ENCODE measurements at places on chromosomes 1 and 21. TPM values are rescaled to one million over a fixed set of nuclear protein-coding genes. Genes with fewer than 3 reads are reported as not detected.
A peak's percentile ranks its signal among the peaks of the same experiment; 100 is the strongest.

KCNJ6 gene
- not detected for total RNA-seq

TBX19 gene
- total RNA-seq, result 3.9 TPM

ARHGAP29 gene
- total RNA-seq, result 27.3 TPM

GJA5 gene
- 11.5 TPM for total RNA-seq

ACTN2 gene
- 1.5 TPM for total RNA-seq

DNA sequence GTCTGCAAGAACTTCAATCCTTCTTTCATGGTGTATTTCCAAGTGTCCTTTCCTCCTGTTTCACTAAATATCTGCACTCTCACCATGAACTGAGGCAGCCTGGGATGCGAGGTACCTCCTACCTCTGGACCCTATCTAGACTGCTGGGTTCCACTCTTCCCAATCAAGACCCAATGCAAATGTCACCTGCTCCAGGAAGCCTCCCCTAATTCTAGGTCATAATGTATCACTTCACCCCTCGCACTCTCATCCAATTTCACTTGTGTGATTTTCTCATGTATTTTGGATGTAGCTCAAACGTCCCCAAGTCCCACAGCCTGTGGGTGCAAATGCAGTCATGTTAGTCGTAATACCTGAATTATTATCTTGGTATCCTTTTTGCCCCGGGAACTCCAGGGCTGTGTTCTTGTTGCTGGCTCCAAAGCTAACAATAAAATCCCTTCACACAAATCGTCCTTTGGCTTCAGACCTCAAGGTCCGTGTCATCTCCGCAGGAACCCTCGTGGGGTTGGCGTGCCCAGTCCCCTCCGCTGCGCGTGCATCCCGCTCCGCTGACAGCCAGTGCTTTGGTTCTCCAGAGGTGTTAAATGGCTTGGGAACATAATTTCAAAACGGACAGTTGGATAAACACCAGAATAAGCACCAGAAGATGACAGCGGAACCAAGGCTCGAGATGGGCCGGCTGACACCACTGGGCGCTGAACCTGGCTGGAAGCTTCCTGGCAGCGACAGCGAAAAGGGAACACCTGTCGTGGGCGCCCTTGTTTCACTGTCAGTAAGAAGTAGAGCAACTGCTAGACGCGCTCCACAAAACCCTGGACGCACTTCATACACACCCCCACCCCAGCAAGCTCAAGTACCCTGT lies 1.0 kb upstream of the BACH1 start:
- no peak for DNase-seq

- DNase-seq, result no peak
These were observed 34.3 kb upstream of the CREG1 start for GRCh38 chr1:167587872-167588271.

GRCh38 chr21:41761211-41761933 lies 5.5 kb downstream of the RIPK4 start:
- DNase-seq, result no peak

DNA sequence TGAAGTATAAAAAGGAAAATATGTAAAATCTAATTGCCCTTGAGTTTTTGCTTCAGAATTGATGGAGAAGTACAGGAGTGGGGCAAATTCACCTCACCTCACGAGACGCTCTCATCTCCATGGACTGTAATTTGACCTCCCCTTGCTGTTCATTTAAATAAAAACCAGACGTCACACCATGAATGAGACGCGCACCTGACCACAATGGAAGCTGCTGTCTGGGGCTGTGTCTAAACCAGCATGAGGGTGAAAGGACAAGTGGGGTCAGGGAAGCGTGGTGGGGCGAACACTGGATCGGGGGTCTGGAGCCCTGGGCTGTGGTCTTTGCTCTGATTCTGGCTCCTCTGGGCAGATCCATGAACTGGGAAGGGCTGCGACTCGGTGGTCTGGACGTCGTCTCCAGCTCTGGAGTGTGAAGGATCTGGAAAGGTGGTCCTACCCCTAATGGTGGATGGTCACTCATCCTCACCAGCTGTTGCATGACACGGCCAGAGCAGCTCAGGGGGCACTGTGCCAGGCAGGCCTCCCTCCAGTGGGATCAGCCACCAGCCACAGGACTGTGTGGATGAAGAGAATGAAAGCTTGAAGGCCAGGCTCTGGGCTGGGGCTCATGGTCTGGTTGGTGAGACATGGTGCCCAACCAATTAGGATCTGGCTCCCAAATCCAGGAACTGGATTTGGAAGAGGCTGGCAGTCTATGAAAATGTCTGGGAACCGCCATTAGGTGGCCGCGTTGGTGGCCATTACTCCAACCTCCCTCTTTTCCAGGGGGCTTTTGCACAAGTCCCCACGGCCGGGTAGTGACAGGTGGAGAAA lies 728.6 kb downstream of the PTPRU start:
- DNase-seq, result no peak

GRCh38 chr1:182235952-182236650 lies 155.5 kb downstream of the GLUL start:
- DNase-seq, result no peak

DNA sequence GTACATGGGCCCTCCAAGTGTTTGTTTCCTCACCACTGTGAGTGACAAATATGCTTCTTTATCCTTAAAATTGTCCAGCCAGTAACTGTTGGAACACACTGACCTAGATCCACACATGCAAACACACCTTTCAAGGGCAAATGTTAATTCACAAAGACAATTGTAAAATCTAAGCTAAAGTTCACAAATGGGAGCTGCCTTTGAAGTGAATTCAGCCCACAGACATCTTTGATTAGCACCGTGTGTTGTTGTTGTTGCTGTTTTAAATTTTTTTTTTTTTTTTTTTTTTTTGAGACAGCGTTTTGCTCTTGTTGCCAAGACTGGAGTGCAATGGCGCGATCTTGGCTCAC lies 52.3 kb upstream of the SLC16A1 start:
- no peak for DNase-seq

DNA sequence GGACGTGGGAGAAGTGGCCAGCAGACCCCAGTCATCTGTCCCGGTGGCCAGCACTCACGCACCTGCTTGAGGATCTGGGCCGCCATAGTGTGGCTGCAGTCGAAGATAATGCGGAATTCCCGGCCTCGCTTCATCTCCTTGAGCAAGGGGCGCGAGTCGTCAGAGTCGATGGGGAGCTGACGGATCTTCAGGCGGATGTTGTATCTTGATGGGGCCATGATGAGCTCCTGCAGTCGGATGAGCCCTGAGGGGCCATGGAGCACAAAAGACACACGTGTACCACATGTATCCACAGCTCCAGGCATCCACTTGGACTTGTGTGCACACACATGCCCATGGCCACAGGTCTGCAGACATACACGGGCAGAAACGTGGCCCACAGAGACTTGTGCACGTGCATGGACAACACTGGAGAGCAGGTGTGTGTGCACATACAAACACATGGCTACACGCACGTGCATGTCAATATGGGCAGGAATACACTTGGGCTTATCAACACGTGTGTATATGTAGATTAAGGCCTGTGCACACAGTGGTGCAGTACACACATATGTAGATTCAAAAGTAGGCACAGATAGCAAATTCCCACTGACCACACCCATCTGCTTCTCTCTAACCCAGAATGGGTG lies 162.1 kb downstream of the GRIK3 start:
- DNase-seq, result peak; percentile 34

DNA sequence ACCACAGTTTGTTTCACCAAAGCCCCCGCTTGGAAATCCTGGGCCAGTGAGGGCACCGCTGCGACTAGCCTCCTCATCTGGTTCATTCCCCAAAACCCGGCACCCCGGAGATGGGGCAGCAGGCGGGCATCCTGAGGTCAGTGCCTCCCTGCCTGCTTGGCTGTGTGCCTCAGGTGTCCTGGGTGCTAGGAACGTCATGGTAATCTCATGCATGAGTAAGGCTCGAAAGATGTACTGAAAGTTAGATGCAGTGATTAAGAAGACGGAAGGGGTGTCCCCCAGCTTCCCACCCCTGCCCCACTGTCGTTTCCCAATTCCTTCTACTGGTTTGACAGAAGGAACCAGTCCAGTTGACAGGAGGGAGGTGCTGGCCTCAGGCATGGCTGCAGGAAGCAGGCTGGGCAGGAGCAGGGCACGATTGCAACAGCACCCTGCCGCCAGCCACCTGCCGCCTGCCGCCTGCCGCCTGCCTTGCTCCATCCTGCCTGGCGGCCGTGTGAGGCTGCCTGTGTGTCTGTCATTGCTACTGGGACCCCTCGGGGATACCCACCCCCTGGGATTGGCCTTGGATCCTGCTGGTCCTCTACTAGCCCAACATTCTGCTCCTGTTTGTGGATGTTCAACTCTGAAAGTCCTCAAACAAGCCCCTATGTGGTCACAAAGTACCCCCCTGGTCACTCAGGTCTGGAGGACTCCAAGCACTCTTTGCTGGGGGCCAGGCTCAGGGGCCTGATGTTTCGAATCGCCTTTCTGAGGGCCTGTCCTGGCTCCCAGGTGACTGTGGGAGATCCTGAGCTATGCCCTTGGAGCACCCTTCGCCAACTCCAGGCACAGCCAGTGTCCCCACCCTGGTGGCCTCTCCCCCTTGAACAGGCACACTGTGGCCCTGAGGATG lies 73.0 kb upstream of the IFFO2 start:
- peak; percentile 93 for DNase-seq

DNA sequence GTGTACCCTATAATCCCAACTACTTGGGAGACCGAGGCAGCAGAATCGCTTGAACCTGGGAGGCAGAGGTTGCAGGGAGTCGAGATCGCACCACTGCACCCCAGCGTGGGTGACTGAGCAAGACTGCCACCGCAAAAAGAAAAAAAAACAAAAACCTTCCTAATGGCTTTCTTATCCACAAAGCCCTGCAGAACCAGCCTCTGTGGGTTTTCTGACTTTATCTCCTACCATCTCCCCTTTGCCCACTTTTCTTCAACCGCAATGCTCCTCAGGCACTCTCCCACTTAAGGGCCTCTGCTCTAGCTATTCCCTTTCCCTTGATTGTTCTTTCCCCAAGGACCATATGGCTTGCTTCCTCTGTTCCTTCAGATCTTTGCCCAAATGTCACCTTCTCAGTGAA lies 67.9 kb upstream of the PUM1 start:
- no peak for DNase-seq

DNA sequence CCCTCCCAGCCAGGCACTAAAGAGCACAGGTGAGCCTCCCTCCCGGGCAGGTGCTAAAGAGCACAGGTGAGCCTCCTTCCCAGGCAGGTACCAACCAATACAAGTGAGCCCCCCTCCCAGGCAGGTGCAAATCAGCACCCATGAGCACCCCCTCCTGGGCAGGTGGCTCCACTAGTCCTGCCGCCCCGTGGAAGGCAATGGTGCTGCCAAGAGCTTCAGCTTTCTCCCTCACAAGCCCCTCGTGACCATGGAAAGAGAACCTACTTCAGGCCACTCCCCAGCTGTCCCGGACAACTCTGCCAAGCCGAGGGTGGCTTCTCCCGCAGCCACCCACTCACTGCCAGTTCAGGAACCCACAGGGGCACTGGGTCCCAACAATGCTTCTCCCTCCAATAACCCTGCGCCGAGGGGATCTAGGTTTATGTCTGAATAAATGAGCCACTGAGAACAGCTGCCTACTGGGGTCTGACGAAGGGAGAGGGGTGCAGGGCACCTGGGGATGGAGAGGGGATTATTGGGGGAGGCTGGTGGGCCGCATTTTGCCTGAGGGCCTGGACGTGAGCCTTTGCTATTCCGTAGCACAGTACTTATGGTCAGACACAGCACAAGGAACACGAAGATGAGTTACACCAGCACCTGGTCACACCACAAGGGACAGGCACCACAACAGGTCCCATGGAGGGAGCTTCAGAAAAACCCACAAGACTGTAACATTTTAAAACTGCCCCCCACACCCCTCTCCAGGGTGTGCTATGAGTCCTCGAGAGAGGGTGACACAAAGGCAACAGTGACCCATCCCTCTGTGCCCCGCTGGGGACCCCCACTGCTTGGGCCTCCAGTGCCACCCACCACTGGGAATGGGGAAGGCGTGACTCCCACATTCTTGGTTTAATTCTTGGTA lies 46.3 kb downstream of the PRDM15 start:
- no peak for DNase-seq

GRCh38 chr1:168905633-168906032 lies 176.6 kb upstream of the DPT start:
- no peak for DNase-seq

DNA sequence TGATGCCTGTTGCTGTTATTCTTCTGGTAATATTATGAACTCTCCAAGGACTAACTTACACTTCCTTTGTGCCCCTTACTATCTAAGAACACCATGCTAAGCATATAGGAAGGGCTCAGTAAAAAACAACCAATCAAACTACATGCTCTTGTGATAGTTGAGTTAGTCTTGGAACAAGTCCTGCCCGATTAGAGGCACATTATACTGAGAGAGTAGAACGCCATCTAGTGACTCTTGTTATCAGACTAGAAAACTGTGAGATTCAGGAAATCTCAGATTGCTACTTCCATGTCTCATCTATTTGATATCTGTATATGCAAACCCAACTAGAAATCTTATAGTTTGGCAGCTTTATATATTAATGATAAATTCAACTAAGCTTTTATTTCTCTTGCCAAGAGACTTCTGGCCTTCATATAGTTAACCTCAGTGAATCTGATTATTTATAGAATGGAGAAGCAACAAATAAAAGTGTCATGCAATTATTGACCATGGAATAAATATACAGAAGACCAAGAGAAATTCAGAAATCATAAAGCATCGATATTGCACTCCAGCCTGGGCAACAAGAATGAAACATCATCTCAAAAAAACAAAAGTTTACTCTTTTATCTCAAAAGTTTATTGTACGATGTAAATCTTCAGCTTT lies 7.8 kb upstream of the SRRM1 start:
- no peak for DNase-seq

- no peak for DNase-seq
These were observed 65.2 kb downstream of the CD247 start for GRCh38 chr1:167453123-167453522.

DNA sequence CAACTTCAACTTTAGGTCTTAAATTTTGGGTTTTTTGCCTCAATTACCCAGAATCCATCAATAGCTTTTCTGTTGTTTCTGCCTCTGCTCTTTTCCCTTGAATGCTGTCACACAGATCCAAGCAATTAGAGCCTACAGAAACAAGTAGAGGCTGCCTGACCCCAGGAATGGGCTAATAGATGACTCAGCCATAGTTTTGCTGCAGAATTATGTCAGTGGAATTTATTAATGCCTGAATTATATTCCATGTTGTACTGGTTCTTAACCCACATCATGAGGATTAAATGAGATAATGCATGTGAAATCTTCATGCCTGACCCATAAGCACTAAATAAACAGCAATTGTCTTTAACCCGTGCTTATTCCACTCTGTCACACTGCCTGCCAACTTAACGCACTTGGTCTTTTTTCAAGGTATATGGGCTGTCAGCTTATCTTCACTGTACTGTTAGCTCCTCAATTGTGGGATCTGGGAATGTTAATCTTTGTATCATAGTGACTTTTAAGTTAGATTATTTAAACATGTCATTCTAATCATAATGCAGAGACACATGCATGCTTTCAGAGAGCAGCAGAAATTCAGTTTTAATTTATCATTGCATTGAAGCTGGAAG lies 213.3 kb downstream of the ROR1 start:
- no peak for DNase-seq

DNA sequence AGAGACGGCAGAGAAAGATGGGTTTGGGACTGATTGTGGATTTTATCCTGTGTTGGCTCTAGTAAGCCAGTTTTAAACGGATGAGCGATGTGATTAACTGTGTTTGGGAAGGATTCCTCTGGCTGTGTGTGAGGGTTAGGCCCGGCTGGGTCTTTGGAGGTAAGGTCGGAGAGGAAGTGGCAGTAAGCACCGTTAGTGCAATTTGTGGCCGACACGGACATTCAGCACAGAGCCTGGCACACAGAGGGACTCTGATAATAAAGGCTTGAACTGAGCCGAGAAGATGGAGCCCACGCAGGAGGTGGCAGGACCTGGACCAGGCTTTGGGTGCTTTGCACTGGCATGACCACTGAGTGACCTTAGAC lies 1.3 kb downstream of the MTFR1L start:
- no peak for DNase-seq

- no peak for DNase-seq
These were observed 69.2 kb downstream of the MORN1 start for GRCh38 chr1:2322065-2322571.

Measured in vagina (tissue), 2 donors.